ENCODE measurements at places on chromosomes 7 and 10.

- DNase-seq: no peak
Observed at GRCh38 chr7:27746978-27747377, 7.0 kb downstream of the TAX1BP1 start.

GRCh38 chr10:43267811-43268210 lies 946 bp upstream of the RASGEF1A start:
- DNase-seq: no peak

DNA sequence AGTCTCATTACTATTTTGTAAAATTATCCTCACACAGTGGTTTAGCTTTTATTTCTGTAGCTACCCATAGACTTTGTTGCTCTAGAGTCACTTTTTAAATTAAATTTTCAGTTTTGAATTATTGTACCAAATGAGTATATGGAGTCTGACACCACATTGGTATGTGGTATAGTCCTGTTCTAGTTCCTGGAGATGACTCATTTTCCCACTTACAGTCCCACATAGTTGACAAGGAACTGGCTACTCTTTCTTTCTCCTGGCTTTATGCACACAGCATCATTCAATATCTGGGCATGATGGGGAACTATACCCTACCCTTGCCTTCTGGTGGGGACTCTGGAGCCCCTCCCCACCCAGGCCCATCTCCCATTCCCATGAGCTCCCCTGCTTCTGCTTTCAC lies 92.6 kb upstream of the RAB11FIP2 start:
- DNase-seq: no peak

DNA sequence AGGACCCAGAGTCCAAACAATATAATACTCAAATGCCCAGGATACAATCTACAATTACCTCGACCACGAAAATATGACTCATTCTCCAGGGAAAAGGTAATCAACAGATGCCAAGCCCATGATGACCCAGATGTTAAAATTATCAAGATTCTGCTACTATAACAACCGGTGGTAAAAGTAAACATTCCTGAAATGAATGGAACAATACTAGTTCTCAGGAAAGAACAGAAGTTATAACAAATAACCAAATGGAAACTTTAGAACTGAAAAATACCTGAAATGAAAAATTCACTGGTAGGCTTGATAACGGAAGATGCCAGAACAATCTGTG lies 34.1 kb upstream of the GUSB start:
- peak; percentile 33 for DNase-seq

- DNase-seq: no peak
Observed at GRCh38 chr10:103840740-103841070, 14.7 kb downstream of the SH3PXD2A start.

Data from fibroblast of pulmonary artery (primary cell).